ENCODE measurements at places on chromosomes 13 and 19.

DNA sequence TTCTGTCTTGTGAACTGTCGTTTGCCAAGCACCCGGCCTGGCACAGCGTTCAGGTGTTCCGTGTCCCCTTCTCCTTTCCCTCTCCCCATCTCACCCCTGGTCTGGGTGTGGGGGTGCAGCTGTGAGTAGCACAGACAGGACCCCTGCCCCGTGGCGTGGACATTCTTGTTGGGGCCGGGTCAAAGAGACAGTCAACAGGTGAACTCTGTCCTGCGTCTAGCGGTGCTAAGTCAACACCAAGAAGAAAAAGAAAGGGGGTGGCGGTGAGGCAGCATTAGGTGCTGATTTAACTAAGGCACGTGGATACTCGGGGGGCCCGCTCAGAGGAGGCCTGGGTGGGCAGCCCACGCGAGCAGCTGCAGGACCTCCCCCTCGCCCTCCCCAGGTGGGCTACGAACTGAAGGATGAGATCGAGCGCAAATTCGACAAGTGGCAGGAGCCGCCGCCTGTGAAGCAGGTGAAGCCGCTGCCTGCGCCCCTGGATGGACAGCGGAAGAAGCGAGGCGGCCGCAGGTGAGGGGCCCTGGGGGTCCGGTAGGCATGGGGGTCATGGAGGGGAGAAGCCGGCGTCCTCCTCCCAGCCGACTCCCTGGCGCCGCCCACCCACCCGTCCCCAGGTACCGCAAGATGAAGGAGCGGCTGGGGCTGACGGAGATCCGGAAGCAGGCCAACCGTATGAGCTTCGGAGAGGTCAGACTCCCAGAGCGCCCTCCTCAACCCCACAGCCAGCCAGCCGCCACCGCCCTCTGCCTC lies 9.7 kb upstream of the CNOT3 start:
- no peak for DNase-seq

GRCh38 chr13:29175250-29175873 lies 355.2 kb downstream of the MTUS2 start:
- DNase-seq, result no peak

- DNase-seq, result no peak
These were observed 14.0 kb upstream of the IGLON5 start for GRCh38 chr19:51297406-51297805.

- DNase-seq, result peak; percentile 18
These were observed 394.3 kb downstream of the FOXO1 start for GRCh38 chr13:40271931-40272775.

DNA sequence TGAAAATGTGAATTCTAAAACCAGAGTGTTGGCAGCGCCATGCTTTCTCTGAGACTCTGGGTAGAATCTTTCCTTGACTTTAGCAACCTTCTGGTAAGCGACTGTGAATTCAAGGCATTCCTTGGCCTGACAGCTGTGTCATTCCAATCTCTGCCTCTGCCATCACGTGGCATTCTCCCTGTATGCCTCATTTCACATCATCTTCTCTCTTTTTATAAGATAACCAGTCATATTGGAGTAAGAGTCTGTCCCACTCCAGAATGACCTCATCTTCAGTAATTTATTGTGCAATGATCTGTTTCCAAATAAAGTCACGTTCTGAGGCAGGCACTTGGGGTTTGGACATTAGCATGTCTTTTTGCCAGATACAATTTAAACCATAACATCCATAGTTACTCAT lies 103.4 kb upstream of the POSTN start:
- no peak for DNase-seq

GRCh38 chr19:39746836-39747529 lies 9.2 kb upstream of the CLC start:
- DNase-seq, result no peak

DNA sequence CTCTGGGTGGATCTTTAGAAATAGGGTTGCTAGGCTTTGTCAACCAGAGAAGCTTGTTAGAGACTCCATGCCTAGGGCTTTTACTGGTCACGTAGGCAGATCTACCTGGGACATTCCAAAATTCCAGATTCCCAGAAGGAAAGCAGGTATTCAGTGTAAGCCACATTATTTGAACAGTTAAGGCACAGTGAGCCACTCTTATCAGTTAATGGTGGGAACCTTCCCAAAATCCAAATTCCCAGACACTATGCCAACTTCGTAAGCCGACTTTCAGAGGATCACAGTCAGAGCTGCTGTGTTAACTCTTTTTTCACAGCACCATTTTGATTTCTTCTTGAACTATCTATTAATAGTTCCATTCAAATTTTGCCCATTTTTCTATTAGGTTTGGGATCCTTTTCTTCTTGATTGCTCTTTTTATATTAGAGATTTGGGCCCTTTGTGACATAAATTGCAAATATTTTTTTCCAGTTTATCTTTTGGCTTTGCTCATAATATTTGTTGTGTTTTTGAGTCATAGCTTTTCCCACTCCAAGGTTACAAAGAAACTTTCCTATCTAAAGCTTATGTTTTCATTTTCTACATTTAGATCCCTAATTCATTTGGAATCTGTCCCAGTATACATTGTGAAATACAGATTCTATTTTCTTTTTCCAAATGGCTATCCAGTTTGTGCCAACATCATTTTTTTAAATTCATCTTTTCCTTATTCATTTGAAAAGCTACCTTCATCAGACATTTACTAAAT lies 77.3 kb downstream of the DHRS12 start:
- DNase-seq, result no peak

- no peak for DNase-seq
These were observed 11.9 kb downstream of the SNRPA start for GRCh38 chr19:40762754-40763470.
